Upper lobe of left lung (tissue), 6 donors: ENCODE measurements at places on chromosomes 5 and 9. TPM values are rescaled to one million over a fixed set of nuclear protein-coding genes. Genes with fewer than 3 reads are reported as not detected.

DNA sequence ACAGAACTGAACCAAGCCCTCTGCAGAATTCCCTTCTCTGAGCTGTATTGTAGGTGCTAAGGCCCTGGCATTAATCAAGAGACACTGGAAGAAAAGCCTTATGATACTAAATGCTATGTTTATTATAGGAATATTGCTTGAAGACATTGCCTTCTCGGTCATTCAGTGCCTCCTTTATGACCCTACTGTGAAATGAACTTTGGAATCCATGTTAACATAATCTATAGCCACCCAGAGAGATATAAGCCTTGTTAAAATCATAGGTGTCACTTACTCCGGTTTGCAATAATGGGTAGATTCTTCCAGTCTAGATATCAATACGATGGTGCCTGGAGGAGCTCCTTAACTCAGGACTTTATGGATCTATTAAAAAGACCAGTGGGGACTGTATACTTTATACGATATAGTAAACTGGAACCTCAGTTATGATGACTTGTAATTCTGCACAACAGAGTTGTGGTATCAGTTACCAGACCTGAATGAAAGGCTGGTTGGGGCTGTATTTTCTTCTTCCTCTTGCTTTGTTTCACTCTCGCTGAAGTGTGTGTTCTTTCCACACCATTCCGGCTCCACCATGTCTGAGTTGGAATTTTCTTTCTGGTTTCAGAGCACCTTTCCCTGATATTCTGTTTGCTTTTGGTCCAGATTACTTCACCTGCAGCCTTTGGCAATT, 154.5 kb downstream of the DROSHA start:
- H3K4me3 ChIP-seq: no peak overlapping the region
- no peak overlapping the region for H3K27ac ChIP-seq
- no peaks in the 10 kb centered on the region for H3K36me3 ChIP-seq

DNA sequence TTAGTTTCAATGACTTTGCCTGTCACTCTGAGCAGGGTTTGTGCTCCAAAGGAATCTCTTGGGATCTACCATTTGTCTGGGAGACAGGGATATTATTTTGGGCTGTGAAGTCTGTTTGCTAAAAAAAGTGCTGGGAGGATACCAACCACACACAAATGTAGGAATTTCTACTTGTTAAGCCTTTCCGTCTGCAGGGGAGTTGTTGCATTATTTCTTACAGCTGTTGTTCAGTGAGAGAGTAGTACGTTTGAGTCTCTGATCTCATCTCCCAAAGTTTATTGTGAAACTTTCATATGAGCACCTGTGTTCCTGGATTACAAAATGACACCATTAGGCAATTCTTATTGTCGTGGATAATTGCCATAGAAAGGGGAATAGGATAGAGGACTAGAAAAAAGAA, 78.3 kb upstream of the SEMA6A start:
- no peaks in the 10 kb centered on the region for H3K36me3 ChIP-seq
- no peaks in the 10 kb centered on the region for H3K27me3 ChIP-seq
- no peak overlapping the region for H3K27ac ChIP-seq
- DNase-seq: no peak

GRCh38 chr9:90201766-90202165, 440.9 kb downstream of the DIRAS2 start:
- H3K4me1 ChIP-seq: no peaks in the 10 kb centered on the region
- H3K27ac ChIP-seq: no peak overlapping the region
- DNase-seq: no peak
- H3K27me3 ChIP-seq: no peaks in the 10 kb centered on the region
- no peak overlapping the region for H3K4me3 ChIP-seq
- H3K36me3 ChIP-seq: no peaks in the 10 kb centered on the region

- H3K4me1 ChIP-seq: no peaks in the 10 kb centered on the region
- no peak overlapping the region for H3K27ac ChIP-seq
- H3K27me3 ChIP-seq: no peaks in the 10 kb centered on the region
- H3K4me3 ChIP-seq: no peak overlapping the region
- DNase-seq: no peak
These were observed 14.3 kb downstream of the CTSL start for GRCh38 chr9:87740209-87740608.

DNA sequence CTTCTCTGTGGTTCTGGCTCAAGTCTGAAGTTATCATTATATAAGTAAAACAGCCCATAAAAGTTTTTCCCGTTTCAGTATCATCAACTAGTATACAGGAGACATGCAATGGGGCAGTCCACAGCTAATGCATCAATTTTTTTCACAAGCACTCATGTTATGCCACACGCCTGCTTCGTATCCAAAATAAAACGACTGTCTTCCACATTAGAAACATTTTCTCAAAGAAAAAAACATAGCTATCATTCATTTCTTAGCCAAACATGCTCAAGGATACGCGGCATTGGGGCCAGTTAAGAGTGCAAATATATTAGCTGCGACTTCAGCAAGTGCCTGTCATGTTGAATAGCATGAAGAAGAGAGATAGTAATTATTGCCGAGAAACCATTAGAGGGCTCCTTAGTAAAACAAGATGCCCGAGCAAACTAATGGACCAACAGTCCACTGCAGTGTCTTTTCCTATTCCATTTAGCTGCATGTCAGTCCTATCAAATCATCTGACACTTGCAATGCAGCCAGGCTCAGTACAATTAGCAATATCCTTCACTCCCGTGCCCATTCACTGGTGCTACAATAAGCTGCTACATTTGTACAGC, 68.5 kb downstream of the BNC2 start:
- no peaks in the 10 kb centered on the region for H3K27me3 ChIP-seq
- DNase-seq: no peak
- H3K36me3 ChIP-seq: no peaks in the 10 kb centered on the region
- no peak overlapping the region for H3K27ac ChIP-seq
- no peak overlapping the region for H3K4me3 ChIP-seq
- H3K4me1 ChIP-seq: no peaks in the 10 kb centered on the region

DNA sequence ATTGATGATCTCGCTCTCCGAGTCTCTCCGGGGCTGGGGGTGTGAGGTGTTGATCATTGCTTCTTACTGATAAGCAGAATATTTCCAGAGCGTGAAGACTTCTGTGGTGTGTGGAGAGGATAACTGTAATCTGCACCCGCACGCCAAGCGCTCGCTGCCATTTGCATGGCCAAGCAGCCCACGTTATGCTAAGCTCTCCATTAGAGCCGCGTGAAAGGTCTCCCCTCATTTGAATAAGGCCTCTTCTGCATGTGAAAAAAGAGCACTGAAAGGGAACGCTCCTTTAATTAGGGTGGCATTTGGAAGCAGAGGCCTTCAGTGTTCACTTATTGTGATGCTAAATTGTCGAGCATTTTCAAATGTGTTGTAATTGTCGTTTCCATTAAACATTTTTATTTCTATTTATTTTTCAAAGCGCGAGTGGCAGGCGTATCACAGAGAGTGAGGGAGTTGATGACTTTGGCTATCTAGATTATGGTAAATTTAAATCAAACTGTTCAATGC, 163.6 kb upstream of the IRX2 start:
- no peak overlapping the region for H3K27ac ChIP-seq
- no peaks in the 10 kb centered on the region for H3K27me3 ChIP-seq
- DNase-seq: no peak
- H3K4me1 ChIP-seq: no peaks in the 10 kb centered on the region

DNA sequence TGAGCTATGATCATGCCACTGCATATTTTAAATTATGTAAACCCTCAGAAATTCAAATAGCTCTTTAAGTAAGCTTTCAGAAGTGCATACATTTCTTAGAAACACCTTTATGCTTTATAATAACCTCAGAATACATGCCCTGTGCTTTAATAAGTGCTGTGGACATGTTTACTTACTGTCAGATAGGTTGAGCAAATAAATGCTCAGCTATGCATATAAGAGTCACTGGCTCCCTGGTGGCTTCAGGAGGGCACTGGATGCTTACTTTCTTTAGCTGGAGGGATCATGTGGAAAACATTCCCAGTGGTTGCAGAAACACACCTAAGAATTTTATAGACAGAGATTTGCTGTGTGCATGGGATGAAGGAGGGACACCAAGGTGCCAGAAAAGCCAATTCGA, 74.4 kb downstream of the PDE6A start:
- no peak overlapping the region for H3K27ac ChIP-seq
- no peaks in the 10 kb centered on the region for H3K27me3 ChIP-seq
- H3K4me1 ChIP-seq: peaks cover 22% of the 10 kb centered on the region
- no peaks in the 10 kb centered on the region for H3K36me3 ChIP-seq
- no peak overlapping the region for H3K4me3 ChIP-seq
- no peak for DNase-seq

- H3K36me3 ChIP-seq: no peaks in the 10 kb centered on the region
- no peaks in the 10 kb centered on the region for H3K27me3 ChIP-seq
- H3K4me1 ChIP-seq: no peaks in the 10 kb centered on the region
- no peak overlapping the region for H3K27ac ChIP-seq
- no peak for DNase-seq
These were observed 95.0 kb downstream of the NPR3 start for GRCh38 chr5:32805971-32806638.

GRCh38 chr5:149450199-149450598, 71.1 kb upstream of the IL17B start:
- no peaks in the 10 kb centered on the region for H3K36me3 ChIP-seq
- no peak for DNase-seq
- no peaks in the 10 kb centered on the region for H3K27me3 ChIP-seq
- H3K27ac ChIP-seq: peak overlapping the region; percentile 81
- peaks cover 38% of the 10 kb centered on the region for H3K4me1 ChIP-seq

Gene MATR3
- 160 TPM for total RNA-seq
